ENCODE measurements at places on chromosomes 12 and 14.

- DNase-seq: no peak
These were observed 1131.1 kb downstream of the TMEM121 start for GRCh38 chr14:106657460-106657859.

DNA sequence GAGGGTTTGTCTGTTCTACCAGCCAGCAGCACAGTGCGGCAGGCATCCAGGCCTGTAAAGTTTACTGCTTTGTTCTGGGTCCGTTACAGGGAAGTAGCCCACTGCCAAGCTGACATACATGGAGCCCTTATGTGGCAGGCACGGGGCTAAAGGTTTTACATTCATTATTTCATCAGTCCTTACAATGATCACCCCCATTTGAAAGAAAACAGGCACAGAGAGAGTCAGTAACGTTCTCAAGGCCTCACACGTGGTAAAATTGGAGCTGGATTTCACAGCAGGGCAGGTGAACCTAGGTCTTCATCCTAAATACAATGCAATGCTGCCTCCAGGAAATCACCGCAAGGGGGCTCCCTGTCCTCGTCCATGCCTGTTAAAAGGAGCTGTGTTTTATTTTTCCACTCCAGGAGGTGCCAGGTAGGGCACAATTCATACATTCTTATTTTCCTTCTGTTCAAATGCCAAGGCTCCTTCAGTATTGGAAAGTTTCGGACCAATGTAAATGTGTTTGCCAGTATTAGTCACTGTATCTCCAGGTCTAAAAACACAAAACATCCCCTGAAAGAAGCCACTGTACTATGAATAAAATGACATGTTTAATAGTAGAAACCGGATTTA lies 172.2 kb upstream of the GZMB start:
- DNase-seq: peak; percentile 4

- DNase-seq: no peak
These were observed 59.7 kb downstream of the FUT8 start for GRCh38 chr14:65472189-65472588.

DNA sequence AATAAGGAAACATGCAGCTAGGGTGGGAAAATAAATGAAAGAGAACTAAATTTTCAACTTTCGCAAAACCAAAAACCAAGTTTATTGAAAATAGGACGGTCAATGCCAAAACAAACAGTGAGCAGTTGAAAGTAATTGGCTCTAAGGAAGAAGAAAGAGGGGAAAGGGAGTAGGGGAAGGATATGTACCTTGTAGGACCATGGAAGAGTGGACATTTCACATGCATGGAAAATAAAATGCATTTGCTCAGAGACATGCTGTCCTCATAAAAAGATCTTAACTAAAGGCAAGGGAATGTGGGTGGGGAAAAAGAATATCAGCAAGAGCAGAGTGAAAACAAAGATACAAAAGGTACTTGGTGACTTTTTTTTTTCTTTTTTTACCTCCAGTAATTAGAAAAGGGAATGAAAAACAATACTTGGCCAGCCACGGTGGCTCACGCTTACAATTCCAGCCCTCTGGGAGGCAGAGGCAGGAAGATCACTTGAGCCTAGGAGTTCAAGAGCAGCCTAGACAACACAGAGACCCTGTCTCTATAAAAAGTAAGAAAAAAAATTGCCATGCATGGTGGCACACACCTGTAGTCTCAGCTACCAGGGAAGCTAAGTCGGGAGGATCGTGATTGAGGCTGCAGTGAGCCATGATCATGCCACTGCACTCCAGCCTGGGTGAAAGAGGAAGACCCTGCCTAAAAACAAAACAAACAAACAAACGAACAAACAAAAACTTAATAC lies 6.6 kb downstream of the TXNDC16 start:
- no peak for DNase-seq

DNA sequence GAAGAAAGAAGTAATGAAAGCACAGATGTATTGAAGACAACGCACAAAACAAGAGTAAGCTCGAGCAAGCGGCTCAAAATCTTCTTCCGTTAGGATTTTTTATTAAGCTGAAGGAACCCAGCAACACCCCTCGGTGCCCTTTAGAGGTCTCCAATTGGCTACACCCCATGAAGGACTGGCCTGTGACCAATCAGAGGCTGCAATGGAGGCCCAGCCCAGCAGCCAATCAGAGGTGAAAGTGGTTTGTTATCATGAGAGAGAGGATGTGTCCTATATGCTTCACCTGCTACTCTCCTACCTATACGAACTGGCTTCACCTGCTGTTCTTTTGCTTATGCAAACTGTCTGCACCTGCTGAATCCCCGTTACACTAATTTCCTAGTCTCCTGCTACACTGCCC lies 358.8 kb downstream of the C12orf50 start:
- DNase-seq: no peak

GRCh38 chr12:12859690-12860089 lies 31.7 kb upstream of the GPRC5A start:
- no peak for DNase-seq
